ENCODE measurements at places on chromosomes 6 and 20.

DNA sequence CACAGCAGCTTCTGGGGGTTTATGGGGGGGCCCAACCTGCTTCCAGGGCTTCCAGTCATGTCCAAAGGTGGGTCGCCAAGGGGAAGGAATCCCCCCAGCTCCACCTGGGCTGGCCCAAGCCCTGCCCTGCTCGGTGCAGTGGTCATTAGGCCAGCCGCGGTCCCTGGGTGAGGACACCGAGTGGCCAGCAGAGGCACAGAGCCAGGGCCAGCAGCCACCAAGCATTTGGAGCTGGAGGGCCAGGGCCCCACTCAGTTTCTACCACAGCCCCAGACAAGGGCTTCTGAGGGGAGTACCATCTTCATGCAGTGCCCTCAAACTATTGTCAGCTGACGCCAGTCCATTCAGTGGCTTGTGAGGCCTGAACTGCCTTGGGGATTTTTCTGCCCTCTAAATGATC, 39.6 kb downstream of the TFEB start:
- DNase-seq = no peak

- DNase-seq = no peak
Measured at GRCh38 chr6:145271040-145271439, 464.3 kb downstream of the EPM2A start.

- no peak for DNase-seq
Measured at GRCh38 chr6:143949962-143950361, 58.1 kb downstream of the PLAGL1 start.

DNA sequence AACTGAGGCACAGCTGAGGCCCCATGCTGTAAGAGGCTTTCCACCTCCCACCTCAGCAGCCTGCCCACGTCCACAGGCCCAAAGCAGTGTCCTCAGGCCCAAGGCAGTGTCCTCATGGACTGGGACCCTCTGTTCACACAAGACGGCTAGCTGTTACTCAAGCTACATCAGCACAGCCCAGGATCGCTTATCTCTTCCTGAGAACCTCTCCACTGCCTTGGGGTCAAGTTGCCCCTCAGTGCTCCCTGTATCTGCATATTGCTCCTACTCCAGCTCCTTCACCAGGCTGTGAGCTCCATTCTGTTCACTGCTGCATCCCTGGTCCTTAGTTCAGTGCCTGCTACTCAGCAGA, 208.8 kb upstream of the TAB2 start:
- no peak for DNase-seq

DNA sequence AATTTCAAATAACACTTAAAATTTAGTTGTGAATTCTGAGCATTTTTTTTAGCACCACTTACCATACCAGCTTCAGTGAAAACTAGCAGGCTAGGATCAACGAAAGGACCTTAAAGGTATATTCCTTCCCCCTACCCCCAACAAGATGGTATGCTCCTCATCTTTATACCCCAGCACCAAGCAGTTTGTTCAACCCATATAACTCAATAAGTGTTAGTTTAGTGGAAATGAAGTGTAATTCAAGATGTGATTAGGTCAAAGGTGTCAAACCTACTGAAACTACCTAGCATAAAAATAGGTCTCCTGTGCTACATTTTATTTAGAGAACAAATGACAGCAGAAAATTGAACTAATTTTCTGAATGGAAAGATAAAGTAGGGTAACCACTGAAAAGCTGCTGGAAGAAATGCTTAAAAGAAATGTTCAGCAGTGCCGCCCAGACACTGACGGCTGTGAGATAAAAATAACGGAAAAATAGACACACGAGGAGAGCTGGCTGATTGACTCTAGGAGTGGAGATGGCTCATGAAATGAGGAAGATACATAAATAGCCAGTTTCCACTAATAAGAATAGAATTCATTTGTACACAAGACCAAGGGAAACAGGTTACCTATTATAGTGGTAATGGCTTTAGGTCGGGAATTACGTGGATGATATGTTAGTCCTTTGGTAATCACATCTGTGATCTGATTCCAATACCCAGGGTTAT, 94.8 kb downstream of the IPCEF1 start:
- DNase-seq = no peak

DNA sequence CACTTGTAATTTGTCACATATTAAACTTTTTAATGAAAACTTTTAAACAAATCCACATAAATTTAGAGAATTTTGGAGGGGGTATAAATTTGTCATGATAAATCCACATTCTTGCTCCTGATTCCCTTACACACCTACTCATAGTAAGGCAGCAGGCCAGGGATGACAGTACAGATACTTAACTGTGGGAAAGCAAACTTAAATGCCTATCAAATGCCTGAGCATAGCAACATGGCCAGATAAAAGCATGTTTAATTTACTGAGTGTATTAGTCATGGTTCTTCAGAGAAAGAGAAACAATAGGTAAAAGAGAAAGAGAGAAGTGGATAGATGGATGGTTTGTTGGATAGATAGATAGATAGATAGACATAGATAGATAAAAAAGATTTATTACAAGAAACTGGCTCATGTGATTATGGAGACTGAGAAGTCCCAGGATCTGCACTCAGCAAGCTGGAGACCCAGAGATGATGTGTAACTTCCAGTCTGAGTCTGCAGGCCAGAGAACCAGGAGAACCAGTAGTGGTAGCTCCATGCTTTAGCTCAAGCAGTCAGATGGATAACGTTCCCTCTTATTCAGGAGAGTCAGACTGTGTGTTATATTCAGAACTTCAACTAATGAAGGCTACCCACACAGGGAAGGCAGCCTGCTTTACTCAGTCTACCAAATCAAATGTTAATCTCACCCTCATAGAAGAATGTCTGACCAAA, 15.9 kb upstream of the ADGRF1 start:
- no peak for DNase-seq

GRCh38 chr6:101462576-101462975, 69.1 kb downstream of the GRIK2 start:
- DNase-seq = no peak

GRCh38 chr20:17657079-17657825, 24.8 kb downstream of the RRBP1 start:
- DNase-seq = no peak

GRCh38 chr6:23620911-23621401, 505.1 kb upstream of the NRSN1 start:
- no peak for DNase-seq

All from H54 (cell line).